ENCODE measurements at places on chromosomes 1 and 21.

- DNase-seq: no peak
Measured at GRCh38 chr1:89552471-89553081, 27.9 kb downstream of the LRRC8B start.

GRCh38 chr1:93621246-93621645 is 60.4 kb downstream of the BCAR3 start:
- no peak for DNase-seq

DNA sequence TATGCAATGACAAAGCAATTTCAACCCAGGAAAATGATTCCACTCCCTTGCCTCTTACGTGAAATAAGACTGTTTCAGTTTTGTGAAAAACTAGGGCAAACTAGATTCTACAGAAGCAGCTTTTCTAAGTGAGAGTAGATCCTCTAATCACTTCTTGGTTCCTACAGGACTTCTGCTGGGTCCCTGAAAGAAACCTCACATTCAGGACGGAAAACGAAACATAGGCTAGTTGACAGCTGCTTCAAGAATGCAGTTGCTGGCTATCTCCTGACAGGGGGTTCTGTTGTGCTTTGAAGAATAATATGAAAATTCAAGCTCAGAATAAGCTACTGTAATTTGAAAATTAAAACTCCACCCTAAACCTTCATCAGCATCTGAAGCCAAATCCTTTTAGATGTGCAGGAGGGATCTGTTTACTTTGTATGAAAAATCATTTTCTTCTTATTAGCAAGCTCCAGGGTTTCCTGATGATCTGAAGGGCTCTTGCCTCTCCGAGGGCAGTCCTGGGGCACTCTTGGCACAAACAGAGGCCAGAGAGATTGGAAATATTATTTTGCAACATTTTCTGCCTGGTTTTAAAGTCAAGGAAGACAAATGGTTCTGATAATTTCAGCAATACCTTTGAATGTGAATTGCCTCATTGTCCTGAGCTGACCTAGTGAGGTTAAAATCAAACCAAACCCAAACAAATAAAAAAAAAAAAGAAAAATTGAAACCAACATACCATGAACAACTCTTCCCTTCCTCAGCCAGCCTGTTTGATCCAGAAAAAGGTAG is 55.0 kb downstream of the NTMT2 start:
- DNase-seq: no peak

DNA sequence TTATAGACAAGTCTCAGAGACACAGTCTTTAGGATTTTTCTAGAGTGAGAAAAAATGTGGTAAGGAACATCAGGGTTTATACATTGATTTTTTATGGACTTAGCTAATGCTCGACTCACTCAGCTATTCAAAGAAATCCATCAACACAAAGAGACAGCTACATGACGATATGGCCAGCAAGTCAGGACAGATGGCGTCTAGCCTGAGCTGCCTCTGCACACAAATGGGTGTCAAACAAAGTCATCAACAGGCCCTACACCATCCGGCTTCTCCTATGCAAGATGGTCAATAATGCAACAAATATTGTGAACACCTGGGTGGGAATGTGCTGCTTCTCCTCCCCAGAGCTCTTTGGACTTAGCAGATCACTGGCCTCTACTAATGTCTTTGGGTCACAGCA is 13.3 kb upstream of the ERICH3 start:
- no peak for DNase-seq

DNA sequence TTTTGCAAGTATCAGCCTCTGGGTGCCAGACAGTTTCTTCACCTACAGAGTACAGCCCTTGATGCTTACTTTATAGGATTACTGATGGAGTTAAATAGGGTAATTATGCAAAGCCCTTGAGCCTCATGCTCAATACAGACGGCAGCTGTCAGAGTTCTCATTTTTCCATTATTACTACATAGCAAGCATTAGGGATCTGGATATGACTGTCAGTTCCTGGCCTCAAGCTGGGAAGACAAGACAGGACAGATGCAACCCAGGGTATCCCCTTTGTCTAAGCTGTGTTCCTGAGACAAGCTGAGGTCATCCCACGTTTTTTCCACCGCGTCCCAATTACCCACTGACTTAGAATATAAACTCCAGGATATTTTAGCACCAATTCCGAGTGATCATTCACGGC is 94.4 kb downstream of the SLC35F3 start:
- DNase-seq: no peak

Measured in stimulated activated CD8-positive, alpha-beta memory T cell treated with anti-CD3 and anti-CD28 coated beads, Interleukin-12 subunit alpha, Interleukin-12 subunit beta, amount 100 ng/mL, for 1 hour (primary cell).